ENCODE measurements at places on chromosomes 16 and 17.

- DNase-seq = peak; percentile 81
Measured at GRCh38 chr16:30472328-30472942, at the start of gene ITGAL. ITGAL (plus strand) TSS chr16:30472742; CDS start chr16:30472838, 96 bp downstream.

- DNase-seq = no peak
Measured at GRCh38 chr17:1275205-1275961, 4.1 kb upstream of the TRARG1 start.

DNA sequence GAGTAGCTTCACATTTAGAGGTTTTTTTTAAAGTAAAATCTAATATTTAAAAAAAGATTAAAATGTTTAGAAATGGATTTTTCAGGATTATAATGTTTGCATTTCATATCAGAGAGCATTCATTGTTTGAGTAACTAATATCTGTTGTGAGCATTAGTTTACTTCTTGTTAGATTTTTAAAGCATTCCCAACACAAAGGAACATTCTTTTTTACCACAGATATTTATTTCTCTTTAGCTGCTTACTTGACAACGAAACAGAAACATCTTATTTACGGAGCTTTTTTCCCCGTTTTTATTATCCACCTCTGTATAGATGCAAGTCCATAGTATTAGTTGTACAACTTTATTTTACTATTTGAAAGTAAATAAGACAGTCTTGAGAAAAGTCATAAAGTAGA is 53.0 kb downstream of the NFAT5 start:
- no peak for DNase-seq

- DNase-seq = no peak
Measured at GRCh38 chr16:9428355-9429005, 337.0 kb downstream of the HAPSTR1 start.

GRCh38 chr16:78515421-78515820 is 416.0 kb downstream of the WWOX start:
- no peak for DNase-seq

DNA sequence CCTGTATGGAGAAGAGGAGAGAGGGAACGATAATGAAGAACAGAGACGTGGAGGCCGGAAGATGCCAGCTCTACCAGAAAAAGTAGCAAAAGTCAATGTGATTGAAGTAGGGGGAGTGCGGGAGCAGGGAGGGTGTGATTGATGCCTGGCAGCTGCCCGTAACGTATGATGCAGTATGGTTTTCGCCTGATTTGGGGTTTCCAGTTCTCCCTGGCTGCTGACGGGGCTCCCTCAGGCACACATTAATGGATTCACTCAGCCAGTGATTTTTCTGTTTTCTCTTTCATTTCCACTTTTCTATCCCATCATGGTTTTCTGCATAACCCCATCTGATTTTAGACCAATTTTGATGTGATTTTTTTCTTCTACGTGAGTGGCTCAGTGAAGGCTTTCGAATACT is 62.1 kb downstream of the PRKCA start:
- DNase-seq = no peak

- DNase-seq = peak; percentile 46
Measured at GRCh38 chr16:89122322-89122851, 28.7 kb downstream of the ACSF3 start.

DNA sequence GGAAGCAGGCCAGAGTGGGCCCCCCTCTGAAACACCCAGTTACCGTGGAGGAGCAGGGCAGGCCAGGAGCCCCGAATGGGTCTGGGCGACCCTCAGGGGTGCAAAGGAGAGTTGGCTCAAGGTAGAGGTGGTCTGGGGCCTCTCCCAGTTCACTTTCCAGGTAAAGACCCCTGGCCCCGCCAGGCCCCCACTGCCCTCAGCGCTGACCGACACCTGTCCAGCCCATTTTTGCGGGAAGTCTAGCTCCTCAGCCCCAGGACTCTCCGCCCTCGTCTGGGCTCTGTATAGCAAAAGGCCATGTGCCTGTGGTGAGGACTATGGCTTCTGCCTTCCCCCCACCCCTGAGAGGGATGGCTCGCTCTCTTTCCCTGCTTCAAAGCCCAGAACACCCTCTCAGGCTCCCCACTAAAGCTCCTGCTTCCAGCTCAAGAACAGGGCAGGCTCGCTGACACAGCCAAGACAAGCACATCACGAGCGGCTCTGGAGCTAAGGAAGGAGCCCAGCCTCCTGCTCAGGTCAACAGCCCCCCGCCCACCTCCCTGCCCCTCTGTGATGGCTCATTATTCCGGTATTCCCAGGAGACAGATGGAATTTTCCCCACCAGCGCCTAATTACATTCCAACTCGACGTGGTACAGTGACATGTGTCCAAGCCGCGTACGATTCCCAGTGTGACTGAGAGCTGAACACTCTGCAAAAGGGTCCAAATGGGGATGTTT is 59.4 kb downstream of the RTN4RL1 start:
- no peak for DNase-seq

DNA sequence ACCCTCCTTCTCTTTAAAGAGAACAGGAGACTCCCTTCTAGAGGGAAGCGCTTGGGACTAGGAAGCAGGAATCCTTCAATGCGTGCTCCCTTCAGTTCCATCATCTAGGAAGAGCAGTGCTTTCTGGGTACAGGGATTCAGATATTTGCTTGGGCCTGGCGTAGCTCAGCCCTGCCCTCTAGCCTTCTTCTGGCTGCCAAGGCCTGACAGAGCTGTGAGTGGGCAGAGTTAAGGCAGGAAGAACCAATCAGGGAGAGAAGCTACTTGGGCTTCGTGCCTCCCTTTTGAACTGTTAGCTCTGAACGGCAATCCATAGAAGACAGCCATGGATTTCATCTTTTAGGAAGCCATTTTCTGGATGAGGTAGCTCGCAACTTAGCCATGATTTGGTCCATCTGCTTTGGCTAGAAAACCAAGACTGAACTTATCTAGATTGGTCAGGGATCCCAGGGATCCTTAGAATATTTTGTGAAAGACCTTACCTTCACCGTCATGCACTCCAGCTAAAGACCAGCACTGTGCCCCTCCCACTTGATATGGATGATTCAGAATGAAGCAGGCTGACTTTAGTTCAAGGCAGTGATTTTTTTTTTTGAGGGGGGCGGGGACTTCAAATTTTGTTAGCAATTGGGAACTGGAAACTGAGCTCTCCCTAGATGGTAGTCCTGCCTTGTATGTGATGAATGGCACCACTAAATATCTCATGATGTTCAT is 2.5 kb upstream of the CORO6 start:
- no peak for DNase-seq

DNA sequence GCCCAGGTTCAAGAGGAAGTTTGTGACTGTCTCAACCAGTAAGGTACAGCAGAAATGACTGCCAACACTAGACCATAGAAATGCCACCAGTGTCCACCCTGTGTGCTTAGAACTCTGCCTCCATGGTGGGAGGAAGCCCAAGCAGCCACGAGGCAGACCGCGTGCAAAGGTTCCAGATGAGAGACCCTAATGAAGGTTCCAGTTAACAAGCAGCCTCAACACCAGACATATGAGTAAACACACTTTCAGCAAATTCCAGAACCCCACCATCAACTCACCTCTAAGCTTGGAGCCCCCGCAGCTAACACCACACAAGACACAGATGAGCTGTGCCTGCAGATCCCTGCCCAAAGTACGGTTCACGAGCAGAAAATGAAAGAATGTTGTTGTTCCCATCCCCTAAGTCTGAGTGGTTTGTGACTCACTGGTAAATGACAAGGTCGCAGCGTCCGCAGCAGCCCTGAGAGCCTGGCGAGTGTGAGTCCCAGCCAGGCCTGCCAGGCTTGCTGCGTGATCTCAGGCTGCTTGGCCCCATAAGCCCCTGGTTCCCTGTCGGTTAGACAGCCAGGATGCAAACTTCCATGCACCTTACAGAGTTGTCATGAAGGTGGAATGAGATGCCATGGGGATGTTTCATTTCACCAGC is 193.7 kb downstream of the C16orf95 start:
- DNase-seq = no peak

GRCh38 chr16:85426806-85427205 is 186.3 kb upstream of the GSE1 start:
- DNase-seq = no peak

DNA sequence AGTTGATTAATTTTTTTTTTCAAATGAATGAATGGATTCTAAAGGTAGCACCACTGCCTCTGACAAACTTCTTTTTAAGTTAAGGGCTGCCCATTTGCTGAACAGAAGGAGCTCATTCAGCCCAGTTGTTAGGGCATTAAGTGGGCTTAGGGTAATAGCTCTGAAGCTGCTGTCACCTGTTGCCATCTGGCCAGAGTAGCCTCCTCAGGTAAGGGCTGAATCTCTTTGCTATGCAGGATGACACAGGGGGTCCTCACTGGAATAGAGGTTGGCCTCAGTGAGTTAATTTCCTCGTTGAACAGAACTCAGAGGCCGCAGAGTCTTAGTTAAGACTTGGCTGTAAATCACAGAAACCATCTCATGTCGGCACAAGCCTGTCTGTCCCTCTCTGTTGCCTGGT is 232.8 kb downstream of the CCDC182 start:
- DNase-seq = no peak

- DNase-seq = no peak
Measured at GRCh38 chr16:49528866-49529288, 155.3 kb downstream of the C16orf78 start.

GRCh38 chr17:50304781-50305404 is 30.6 kb downstream of the TMEM92 start:
- no peak for DNase-seq

GRCh38 chr17:38893607-38894006 is 23.7 kb downstream of the LASP1 start:
- no peak for DNase-seq

DNA sequence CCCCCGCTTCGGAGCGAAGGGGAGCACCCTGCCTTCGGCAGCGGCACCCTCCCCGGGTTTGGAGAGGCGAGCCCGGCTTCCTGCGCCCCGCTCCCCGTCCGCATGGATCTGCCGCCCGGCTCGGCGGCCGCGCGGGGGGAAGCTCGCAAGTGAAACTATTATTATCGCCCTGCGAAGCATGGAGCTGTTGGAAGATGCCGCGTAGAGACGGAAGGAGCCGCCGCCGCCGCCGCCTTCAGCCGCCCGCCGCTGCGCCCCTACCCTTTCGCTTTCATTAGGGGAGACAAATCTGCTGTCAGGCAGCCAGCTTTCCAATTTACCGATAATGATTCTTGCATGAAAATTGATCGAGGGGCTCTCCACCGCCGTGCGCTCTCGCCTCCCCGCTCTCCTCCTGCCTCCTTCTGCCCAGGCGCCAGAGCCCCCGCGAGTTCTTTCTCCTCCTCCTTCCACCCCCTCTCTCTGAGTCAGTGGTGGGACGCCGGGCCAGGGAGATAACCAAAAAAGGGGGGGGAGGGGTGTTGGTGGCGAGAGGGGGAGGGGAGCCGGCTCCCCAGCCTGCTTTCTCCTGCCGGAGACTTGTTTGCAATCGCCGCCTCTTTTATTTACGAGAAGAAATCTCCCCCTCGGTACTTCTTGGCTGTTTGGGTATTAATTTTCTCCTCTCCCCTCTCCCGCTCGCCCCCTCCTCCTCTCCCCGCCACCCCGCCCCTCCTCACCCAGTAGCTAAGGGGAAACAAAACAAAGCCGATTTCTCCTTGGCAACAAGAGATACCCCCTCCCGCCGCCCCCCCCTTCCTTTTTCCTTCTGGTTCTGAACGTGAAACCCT is 58.0 kb upstream of the GSE1 start:
- peak; percentile 60 for DNase-seq

DNA sequence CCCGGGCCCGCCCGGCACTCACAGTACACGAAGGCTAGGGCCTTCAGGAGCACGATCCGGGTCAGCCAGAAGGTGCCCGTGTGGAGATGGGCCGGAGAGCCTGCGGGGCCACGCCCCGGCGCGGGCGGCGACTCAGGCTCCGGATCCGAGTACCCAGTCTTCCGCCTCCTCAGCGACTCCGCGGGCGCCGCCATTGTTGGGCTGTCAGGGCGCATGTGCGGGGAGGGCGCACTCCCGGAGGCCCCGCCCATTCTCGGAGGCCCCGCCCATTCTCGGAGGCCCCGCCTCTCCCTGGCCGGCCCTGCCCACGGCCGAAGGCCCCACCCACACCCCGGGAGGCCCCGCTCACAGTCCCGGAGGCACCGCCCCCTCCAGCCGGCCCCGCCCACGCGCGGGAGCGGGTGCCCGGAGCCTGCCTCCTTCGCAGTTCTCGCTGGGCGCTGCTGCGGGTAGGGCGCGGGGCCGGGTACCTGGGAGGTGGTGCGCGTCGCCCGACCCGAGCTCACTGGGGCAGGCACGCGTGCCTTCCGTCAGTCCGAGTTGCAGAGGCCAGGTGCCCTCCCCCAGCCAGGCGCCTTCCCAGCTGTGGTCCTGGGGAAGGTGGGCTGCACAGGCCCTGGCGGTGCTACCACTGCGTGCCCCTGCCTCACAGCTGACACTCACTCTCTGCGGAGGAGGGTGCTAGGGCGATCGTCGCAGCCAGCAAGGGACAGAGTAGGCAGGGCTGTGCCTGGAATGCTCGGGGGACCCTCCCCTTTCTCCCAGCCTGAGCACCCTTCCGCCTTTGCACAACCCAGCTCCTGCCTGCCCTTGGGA is at the start of gene LMF1:
LMF1 (minus strand) TSS at position 219 of the 816 bp plus-strand sequence; CDS start at position 215, 4 bp downstream.
- DNase-seq = peak; percentile 88

DNA sequence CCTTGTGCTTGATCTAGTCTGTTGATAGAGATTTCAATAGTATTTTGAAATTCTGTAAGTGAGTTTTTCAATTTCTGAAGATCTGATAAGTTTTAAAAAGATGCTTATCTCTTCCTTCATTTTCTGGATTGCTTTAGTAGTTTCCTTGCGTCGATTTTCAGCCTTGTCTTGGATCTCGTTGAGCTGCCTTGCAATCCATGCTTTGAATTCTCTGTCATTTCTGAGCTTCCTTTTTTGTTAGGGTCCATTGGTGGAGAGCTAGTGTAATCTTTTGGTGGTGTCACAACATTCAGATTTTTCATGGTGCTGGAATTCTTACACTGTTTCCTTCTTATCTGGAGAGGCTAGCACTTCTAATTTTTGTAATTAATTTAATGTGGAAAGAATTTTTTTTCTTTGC is 61.1 kb downstream of the SLFN11 start:
- no peak for DNase-seq

DNA sequence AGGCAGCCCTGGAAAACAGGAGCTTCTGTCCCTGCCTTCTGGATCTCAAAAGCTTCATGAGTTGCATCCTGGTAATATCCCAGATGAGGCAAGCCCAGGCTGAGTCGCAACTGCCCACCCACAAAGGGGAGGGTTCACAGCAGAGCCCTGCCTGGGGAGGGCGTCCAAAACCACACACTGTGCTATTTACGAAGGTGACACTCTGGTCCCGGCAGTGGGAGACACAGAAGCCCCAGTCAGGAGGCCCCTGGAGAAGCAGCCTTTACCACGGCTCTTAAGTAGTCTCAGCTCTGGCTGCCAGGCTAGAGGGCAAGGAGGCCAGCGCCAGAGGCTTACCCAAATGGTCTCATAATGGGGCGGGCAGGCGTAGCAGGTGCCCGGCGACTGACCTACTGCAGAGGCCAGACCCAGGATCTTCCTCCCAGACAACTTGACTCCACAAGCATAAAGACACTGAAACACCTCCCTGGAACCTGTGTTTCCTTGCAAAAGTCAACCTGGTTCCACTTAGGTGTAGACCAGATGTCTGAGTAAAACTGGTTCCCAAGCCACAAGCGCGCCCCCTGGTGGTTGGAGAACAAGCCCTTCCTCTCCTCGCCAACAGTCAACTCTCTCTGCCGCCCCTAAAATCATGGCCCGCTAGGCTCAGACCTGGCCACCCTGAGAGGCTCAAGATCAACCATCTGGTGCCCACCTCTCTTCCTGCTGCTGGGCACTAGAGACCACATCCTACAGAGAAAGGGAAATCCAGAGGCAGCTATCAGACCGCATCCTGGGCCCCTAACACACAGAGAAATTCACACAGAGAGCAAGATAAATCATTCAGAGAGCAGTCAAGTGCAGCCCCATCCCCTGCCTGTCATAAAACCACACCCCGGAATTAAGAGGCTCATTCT is 5.2 kb downstream of the AXIN2 start:
- peak; percentile 89 for DNase-seq

Measured in activated gamma-delta T cell treated with anti-CD3 and anti-CD28 coated beads, Interleukin-2, amount 50 U/mL, for 16 hours (primary cell).